NK-92 treated with Interleukin-12 subunit alpha and Interleukin-12 subunit beta, amount 100 ng/mL, for 24 hours (cell line): ENCODE measurements at places on chromosomes 7 and 10.

DNA sequence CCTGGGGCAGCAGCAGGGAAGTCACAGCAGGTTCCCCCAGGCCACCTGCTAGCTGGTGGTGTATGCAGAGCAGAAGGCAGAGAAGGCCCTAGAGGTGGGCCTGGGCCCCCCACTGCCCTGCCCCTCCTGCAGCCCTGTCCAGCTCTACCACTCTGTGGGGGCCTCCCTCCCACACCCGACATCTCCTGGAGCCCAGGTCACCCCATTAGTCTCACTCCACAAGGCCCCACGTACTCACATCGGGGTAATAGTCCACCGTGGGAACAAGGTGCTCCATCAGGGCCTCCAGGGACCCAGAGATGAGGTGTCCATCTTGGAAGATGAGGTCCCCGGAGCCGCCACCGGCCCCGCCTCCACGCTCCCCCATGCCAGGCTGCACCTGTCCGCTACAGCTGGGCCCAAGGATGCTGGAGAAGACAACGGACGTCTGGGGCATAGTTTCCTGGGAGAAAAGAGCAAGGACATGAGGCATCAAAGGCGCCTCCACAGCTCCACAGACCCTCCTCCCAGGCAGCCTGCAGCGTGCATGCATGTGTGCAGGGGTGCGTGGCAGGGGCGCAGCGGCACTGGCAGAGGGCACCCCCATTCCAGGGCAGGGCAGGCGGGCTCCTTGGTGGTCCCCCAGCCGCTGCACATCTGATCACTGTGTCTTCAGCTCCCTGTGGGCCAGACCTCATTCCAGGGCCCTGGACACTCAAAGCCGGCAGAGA lies 61.0 kb downstream of the RASGEF1A start:
- DNase-seq = no peak

DNA sequence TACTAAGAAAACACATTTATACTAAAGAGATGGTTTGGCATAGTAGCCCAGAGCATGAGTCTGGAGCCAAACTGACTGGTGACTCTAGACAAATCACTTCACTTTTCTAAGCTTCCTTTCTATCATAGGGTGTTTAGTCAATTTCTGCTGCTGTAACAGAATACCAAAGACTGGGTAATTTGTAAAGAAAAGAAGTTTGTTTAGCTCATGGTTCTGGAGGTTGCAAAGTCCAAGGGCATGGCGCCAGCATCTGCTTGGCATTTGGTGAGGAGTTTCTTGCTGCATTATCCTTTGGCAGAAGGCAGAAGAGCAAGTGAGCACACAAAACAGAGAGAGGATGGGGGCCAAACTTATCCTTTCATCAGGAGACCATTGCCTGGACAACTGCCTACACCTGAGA lies 146.3 kb downstream of the CHCHD3 start:
- DNase-seq = no peak

DNA sequence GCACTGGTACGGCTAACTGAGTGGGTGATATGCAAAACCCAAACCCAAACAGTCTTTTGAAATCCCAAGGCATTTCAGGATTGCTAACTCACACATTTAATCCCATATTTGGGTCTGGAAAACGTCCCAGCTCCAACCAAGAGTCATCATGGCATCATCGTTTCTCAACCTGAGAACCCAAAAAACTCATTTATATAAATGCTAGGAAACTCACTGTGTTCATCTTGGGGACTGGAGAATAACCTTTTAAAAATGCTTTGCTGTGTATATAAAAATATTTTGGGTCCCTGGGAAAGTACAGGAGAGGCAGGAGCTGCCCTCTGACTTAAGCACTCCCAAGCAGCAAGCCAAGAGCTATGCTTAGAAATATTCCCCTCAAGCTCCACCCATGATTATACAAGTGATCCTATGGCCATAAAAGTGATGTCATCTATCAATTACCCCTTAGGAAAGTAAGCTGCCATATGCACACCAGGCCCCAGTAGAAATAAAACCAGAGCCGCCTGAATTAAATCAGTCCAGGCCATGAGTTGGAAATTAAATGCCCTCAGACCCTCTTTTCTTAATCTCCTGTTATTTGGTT lies 352.1 kb downstream of the FRMD4A start:
- no peak for DNase-seq

DNA sequence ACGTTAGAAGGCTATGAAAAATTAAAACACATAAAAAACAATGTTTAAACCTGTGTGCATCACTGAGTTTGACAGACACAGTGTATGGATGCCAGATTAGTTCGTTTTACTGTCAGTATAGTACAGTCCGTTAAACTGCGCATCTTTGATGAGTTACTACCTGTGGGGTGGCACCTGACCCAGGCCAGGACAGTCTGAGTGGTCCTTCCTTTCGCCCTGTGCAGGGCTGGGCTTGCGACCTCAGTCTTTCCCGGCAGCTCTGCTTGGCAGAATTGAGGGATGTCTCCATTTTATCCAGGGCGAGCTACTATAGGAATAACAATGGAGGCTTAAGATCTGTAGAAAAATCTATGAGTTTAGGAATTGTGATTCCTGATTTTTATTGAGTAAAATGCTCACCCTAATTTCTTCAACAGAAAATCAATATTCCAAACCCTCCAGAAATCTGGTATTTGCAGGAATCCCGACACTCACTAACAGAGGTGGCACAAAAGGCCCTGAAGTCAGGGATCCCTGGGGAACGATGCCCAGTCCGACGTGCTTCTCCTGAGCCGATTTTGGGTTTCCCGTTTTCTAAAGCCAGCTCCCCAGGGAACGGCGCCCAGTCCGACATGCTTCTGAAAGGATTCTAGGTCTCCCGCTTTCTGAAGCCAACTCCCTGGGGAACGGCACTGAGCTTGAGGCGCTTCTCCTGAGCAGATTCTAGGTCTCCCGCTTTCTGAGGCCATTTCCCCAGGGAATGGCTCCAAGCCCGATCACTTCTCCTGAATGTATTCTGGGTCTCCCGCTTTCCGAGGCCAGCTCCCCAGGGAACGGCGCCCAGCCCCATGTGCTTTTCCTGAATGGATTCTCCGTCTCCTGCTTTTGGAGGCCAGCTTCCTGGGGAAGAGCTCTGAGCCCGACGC lies 377.6 kb downstream of the DNAJB6 start:
- no peak for DNase-seq

DNA sequence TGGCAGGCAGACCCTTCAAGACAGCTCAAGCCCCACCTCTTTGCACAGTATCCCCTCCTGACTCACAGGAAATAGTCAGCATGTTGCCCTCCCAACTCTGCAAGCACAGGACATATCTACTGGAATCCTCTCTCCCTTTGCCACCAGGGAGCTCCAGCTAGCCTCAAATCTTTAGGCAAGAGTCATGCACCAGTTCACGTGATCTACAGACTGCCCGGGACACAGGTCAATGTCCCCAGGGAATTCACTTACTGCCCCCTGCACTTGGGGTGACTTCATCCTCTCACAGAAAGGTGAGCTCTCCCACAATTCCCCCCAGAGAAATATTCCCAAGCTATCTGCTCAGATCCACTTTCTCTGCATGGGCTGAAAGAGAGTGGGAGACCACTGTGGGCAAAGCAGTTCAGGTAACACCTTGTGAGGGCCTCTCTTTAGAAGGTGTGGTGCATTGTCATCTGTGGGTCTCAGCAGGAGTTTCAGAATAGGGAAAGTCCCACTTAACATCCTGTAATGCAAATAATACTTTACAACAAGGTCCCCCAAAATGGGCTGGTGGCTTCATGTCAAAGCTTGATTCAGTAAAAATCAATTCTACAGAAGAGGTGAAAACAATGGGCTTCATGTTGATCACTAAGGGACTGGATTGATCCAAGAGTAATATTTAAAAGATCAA lies 129.9 kb downstream of the NOC3L start:
- DNase-seq = no peak

- no peak for DNase-seq
Observed at GRCh38 chr7:40544221-40544723, 409.5 kb downstream of the SUGCT start.

GRCh38 chr10:21100190-21100589 lies 203.1 kb upstream of the NEBL start:
- DNase-seq = no peak

GRCh38 chr7:15854841-15855524 lies 168.5 kb upstream of the MEOX2 start:
- DNase-seq = no peak

DNA sequence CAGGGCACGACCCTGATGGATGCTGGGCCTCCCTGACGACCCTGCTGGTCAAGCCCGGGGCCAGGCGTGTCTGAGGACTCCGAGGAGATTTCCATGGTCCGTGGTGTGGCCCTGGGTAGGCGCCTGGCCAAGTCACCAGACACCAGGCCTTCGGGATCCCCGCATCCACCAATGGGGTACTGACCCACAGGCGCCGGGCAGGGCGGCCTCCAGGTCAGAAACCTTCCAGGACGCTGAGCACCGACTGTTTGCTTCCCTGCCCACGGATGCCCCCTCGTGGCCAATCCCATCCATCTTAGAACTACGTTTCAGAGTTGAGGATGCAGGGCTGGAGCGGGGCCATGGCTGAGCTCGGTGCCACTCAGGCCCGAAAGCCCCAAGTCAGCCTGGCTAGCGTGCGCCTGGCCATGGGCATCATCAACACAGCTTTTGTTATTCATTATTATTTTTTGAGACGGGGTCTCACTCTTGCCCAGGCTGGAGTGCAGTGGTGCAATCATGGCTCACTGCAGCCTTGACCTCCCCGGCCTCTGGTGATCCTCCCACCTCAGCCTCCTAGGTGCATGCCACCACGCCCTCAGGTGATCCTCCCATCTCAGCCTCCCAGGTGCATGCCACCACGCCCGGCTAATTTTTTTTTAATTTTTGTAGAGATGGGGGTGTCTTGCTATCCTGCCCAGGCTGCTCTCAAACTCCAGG lies 7.1 kb upstream of the AMZ1 start:
- peak; percentile 16 for DNase-seq

DNA sequence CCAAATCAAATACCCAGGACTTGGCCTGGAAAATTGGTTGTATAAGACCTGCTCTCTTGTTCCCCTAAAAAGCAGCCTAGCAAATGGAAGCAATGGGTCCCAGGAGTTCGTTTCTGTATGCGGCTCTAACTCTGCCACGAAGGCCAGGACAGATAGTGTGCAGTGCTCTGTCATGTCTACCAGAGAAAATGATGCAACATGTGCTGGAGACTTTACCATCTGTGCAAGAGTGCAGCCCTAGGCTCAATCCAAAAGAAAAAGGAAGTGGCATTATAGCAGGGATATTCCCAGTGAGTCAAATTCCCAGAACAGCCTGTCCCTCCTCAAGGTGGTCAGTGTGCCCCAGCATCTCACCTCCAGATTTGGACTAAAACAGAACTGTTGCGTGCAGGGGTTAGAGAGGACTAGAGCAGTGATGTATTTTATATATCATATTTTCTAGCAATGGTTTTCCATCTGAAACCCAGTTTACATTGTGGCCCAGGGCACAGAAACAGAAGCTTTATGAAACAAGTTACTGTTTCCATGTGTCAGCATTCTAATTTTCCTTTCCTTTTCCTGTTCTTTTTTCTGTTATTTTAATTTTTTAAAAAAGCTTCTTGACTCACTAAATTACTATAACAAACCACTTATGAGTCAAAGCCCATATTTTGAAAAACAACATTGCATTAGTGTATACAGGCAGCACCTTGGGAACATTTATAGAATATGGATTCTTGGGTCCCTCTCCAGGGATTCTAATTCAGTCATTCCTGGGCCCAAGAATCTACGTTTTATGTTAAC lies 311.2 kb downstream of the RNLS start:
- no peak for DNase-seq

DNA sequence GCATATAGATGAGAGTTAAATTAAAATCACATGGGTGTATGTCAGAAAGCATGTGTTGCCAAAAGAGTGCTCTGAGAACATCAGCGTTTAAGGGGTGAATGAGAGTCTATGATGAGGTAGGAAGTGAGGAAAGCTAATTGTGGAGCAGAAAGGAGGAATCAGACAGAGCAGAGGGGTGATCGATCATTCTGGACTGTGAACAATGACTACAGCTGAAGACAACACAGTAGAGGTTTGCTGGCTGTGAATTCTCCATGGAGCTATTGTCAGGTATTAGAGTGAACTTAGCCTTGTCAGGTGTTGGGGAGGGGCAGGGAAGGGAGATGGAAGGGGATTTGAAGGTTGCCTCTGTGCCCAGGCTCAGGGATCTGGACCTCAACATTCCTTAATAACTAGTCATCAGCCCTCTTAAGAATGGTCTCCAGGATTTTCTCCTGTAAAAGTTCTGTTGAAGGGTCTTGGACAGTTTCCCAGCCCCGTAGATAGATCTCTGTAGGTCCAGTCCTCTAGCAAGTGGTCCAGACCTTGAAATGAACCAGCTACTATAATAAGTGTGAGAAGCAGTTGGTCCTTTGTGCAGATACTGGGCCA lies 57.1 kb downstream of the KIF5B start:
- DNase-seq = no peak

GRCh38 chr10:97632949-97633884 lies at the start of gene MORN4:
TSS of gene MORN4 (minus strand) at chr10:97633500. CDS start at chr10:97619653, 13,847 bp downstream.
- DNase-seq = peak; percentile 61

DNA sequence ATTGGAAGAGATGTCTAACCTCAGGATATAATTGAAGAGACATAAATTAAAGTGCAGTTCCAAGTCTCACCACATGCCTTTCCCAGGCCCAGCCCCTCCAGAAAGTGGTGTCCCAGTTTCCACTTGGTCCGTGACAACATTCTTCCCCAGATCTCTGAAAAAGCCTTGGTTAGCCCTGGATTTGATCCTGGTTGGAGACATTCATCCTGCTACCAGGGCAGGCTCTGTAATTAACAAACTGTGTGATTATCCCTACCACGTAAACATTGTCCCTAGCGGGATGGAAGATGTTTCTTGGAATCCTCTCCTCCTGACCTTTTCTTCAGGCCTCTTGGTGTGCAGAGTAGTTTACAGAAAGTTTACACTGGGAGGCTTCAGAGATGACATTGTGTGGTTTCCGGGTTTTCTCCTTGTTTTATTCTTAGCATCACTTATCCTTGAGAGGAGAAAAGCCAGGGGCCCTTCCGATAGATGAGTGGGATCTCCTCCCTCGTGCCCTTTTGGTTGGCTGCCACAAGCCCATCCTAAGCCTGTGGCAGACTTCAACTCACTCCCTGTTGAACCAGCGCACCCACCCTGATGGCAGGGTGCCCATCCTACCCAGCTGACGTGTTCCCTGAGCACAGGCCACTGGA lies 83.8 kb downstream of the COL13A1 start:
- DNase-seq = no peak

DNA sequence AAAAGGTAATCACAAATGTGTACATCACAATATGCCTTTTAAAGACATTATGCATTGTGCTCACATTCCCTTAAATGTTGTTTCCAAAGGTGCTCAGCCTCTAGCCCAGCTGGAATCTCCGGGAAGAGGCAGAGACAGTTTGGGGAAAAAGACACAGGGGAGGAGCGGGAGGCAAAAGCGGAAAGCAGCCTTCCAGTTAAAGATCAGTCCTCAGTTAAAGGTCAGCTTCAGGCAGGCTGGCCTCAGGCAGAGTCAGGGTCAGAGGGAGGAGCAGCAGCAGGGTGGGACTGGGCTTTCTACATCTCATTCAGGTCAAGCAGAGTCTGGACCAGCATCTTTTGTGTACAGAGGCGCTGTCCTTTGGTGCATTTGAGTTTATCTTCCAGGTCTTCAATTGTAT lies 18.6 kb downstream of the ST7 start:
- DNase-seq = no peak

DNA sequence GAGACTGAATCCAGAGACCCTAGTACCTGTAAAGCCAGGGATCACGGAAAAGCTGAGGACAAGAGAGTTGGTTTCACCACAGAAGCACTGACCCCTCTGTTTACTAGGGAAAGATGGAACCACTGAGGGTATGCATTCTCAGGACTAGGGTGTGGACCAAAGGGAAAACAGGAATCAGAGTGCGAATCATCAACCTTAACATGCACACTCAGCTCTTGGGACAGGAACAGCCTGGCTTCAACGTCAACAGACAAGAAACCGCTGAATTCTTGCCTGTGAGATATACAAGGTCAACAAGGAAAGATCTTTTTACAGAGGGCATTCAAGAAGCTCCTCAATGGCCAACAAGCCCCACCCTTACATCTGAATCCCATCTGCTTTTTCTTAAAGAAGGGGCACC lies 14.9 kb downstream of the TNRC18 start:
- DNase-seq = no peak
